Activated gamma-delta T cell treated with Interleukin-2 at 50 U/mL for 16 hours (primary cell): ENCODE measurements at places on chromosomes 16 and 17.

GRCh38 chr17:49676276-49676868 lies 1.5 kb downstream of the SPOP start:
- DNase-seq: peak; percentile 13

GRCh38 chr17:14547016-14547415 lies 246.1 kb downstream of the HS3ST3B1 start:
- no peak for DNase-seq

DNA sequence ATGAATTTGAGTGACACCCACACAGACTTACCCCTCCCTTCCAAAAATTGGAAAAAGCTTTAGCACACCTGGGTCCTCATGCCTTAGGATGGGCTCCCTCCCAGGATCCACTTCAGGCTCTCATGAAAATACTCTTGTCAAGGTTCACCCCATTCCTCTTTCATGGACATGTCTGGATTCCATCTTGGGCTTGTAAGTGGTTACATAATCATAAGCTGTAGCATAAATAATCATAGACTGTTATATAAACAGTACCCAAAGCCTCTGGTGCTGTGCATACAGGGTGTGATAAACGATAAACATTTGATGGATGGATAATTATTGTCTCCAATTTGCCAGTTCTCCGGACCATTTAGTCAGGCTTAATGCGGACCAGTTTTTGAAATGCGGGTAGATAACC lies 53.7 kb upstream of the TEKT3 start:
- no peak for DNase-seq

GRCh38 chr16:57514791-57515600 lies 21.4 kb downstream of the CCDC102A start:
- no peak for DNase-seq

DNA sequence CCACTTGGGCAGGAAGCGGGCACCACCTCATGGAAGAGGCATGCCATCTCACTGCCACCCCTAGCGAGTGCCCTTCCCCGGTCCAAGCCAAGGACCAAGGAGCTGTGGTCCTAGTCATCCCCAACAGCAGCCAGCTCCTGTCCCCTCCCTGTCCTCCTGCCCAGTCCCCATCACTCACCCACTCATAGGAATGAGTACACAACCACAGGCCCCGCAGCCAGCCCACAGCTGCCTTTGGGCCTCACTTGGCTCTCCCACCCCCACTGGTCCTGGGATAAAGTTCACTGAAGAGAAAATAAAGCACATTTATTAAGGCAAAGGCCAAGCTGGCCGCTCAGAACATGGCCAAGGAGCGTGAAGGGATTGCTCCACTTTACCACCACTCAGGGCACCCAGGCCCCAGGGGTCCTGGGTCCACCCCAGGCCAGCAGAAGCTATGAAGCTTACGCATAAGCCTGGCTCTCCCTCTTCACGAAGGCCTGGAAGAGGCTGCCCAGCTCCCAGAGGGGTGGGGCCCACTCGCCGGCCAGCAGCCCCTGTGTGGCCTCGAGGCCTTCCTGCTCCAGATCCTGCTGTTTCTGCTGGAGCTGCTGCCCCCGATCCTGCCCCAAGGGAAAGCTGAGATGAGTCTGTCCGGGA lies 3.6 kb downstream of the SCRN2 start:
- DNase-seq: no peak

- DNase-seq: no peak
Measured at GRCh38 chr16:55828680-55829079, 4.2 kb downstream of the CES1 start.

DNA sequence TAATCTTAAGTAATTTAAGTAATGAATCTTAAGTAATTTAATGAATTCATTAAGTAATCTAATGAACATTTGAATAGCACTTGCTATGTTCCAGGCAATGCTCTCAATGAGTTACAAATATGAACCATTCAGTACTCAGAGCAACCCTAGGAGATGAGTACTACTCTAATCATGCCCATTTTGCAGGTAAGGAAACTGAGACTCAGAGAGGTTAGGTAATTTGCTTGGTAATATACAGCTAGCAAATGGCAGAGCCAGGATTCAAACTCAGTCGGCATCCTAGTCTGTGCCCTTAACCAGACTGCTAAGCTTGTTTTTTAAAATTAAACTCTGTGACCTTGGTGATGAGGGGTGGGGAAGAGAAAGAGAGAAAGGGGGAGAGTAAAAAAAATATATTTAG lies 25.6 kb downstream of the ACSM1 start:
- DNase-seq: no peak

GRCh38 chr16:86075839-86076440 lies 177.0 kb downstream of the IRF8 start:
- no peak for DNase-seq

GRCh38 chr16:10856042-10856441 lies 21.0 kb upstream of the CIITA start:
- DNase-seq: no peak

- DNase-seq: no peak
Measured at GRCh38 chr17:80430446-80431245, 15.7 kb downstream of the ENDOV start.

DNA sequence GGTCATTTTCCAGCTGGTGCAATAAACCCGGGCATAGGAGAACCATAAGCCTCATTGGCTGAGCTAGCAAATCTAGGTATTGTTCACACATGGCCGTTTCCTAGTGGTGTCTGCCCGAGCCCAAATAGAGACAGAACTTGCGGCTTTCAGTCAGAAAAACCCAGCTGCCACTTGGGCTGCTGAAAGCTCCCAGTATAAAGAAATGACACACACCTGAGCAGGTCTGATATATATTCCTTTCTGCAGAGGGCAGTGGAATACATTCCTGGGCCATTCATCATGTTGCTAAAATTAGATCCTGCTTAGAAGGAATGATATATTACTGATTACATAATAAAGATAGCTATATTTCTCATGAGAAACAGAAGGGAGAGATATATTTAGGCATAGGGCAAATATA lies 83.9 kb upstream of the IRX5 start:
- DNase-seq: no peak

DNA sequence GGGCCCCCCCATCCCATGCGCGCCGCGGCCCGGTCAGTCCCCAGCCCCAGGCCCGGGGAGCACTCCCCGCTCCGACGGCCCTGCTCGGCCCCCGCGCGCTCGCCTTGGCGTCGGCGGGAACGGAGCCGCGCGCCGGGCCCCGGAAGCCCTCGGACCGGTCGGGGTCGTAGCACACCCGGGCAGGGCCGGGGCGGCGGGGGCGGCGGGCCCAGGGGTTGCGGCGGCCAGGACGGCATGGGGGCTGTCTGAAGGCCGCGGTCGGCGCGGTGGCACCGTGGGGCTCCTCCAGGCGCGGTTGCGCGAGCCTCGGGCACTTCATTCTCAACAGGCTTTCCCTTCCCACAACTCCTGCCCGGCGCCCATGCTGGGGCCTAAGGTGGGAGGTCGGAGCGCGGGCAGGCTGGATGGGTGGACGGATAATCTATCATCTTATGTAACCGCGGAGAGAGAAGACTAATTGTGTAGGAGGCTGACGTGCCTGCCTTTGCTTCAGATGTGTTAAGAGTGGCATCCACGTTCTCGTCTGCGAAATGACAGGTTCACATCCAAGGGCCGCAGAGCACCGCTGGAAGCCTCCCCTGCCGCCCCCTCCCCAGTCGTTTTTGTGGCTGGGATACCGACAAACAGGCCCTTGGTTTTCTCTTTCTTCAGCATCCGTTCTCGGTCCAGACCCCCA lies 708 bp downstream of the BAIAP2 start:
- no peak for DNase-seq

- DNase-seq: peak; percentile 23
Measured at GRCh38 chr17:68777243-68777855, 176.2 kb upstream of the FAM20A start.

- no peak for DNase-seq
Measured at GRCh38 chr17:70621566-70621965, 452.2 kb downstream of the KCNJ2 start.

DNA sequence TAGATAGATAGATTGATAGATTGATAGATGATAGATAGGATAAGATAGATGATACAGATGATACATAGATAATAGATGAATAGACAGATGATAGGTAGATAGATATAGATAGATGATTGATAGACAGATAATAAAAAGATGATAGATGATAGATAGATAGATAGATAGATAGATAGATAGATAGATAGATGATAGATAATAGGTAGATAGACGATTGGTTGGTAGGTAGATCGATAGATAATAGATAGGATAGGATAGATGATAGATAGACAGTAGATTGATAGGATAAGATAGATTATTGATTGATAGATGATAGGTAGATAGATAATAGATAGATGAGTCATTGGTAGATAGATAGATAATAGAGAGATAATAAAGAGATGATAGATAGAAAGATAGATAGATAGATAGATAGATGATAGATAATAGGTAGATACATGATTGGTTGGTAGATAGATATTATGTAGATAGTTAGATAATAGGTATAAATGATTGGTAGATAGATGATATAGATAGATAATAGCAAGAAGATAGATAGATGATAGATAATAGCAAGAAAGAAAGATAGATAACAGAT lies 109.4 kb upstream of the C16orf82 start:
- DNase-seq: no peak

- DNase-seq: no peak
Measured at GRCh38 chr17:70254735-70255460, 85.6 kb downstream of the KCNJ2 start.

DNA sequence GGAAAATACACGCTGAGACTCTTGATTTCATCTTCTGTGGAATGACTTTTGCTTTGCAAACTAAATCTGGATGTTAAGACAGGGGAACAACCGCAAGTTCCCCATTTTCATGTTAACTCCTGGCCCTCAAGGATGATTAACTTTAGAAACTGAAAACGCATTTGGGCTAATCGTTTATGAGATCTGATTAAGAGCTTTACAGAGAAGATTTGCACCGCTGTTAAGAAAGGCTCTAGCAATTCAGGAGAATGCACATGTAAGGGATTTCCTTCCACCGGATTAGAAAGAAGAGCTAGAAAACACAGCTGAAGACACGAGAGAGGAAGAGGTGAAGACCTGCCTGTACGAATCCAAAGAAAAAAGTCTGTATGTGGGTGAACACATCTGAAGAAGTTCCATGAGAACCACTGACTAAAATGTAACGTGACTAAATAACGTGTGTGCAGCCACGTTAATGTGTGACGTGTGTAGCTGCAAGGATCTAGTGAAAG lies 106.4 kb downstream of the YPEL2 start:
- DNase-seq: no peak

DNA sequence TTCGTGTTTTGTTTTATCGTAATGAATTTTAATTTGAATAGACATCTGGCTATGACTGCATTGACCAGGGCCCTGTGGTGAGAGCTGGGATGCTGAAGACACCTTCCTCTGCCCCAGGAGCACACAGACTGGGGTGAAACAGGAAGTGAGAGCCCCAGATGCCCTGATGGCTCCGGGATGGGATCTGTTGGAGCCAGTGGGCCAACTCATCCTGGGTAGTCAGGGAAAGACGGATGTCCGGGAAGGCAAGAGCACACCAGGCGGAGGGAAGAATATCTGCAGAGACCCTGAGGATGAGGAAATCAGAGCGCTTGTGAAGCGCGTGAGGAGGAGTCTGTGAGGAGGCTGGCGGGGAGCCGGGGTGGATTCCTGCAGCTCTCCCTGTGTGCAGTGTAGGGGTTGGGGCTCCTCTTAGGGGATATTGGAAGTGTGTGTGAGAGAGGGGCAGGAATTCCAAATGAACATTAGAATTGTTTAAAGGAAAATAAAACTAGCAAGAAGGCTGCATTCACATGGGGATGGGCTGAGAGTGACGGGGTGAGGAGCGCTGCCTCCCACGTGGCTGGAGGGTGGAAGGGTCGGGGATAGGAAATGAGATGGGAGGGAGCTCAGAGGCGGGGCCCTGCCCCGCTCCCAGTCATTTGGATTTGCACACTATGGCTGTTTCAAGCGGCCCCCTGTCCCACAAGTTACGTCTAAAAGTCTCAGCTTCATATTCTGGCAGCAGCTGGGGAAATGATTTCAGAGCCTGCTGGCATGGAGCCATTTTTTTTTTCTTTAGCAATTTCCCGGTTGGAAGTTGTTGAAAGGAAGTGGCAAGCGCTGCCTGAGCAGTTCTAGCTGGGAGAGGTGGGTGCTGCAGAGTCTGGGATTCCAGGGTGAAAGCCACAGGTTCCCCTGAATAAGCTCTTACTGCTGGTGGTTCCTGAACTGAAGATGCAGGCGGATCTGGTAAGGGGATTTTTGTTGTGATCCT lies 71.2 kb upstream of the LGALS9 start:
- no peak for DNase-seq

GRCh38 chr16:58044266-58045019 lies 18.9 kb downstream of the MMP15 start:
- DNase-seq: no peak

DNA sequence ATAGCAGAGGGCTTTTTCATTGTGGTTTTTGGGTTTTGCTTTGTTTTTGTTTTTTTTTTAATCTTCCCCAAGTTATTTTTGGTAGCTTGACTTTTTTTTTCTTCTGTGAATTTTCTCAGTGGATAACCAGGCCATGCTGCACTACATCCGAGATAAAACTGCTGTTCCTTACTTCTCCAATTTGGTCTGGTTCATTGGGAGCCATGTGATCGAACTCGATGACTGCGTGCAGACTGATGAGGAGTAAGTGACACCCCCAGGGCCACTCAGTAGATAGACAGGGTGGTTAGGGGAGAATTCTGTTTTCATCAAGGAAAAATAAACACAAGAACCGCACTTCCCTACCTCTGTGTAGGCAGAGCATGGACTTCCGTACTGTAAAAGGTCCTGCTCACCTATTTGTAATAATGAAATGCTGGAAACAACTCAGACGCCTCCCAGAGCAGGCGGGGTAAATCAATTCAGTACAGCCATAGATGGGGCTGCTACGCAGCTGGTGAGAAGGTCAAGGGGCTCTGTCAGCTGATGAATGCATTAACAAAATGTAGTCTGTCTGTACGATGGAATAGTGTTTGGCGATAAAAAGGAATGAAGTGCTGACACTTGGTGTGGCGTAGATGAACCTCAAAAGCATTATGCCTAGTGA lies 28.6 kb downstream of the CLEC16A start:
- DNase-seq: no peak

GRCh38 chr17:67526700-67527099 lies 149.6 kb downstream of the PITPNC1 start:
- DNase-seq: no peak

GRCh38 chr17:78658281-78658785 lies 81.1 kb upstream of the DNAH17 start:
- no peak for DNase-seq
